ENCODE measurements at places on chromosomes 2 and 18. TPM values are rescaled to one million over a fixed set of nuclear protein-coding genes. Genes with fewer than 3 reads are reported as not detected.

DNA sequence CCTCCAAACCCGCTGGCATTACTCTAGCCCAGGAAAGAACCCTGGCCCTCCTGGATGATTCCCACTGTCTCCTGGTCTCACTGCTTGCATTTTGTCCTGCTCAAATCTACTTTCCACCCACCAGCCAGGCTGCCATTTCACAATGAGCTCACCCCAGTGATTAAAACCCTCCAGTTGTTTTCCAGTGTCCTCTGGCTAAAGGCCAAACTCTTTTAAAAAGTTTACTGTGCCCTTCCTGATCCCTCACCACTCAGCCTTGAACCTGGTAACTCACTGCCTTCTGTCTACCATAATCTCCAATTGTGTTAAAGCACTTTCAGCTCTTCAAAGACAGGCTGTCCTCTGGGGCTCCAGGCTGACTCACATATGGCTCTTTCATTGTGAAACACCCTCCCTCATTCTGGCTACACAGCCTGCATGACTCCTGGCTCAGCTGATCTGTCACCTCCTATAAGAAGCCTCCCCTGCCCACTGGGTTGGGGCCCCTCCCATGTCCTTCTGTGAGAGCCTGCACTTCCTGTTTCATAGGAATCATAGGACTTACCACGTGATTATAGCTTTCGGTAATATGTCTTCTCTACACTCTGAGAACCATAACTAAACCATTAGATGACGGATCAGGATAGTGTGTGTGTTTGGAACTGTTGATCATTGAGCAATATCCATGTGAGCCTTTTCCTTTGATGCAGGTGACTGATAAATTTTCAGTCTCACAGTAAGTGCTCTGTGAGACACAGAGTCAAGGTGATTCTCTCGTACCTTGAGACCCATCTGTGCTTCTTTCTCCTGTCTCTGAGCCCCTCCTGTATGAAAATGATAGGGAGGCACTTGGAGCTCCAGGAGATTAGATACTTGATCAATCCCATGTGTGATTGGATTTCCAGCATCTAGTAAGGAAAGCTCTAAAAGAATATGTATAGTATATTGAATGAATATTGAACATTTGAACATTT is 590.8 kb upstream of the ID2 start:
- H3K27me3 ChIP-seq, result no peaks in the 10 kb centered on the region

DNA sequence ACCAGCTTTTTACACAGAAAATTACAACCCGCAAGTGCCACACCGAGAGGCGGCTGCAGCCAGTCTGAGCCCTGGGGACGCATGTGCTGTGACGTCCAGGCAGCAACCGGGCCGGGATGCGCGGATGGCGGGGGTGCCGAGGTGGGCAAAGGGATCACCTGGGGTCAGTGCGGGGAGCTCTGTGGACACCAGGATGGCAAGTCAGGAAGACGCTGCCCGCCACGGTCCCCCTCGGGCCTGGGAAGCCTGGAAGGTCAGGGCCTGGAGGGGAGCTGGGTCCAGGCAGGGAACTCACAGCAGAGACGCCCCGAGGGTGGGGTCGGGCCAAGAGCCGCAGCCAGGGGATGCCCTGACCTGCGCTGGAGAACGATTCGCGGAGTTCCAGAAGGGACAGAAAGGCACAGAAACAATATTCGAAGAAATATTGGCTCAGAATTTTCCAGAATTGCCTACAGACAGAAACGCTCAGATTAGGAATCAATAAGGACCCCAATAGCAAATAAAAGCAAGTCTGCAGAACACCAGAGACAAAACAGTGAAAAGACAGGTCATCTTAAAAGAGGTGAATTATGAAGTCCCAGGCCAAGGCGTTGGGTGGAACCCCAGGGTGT is 11.7 kb upstream of the KIF1A start:
- H3K36me3 ChIP-seq, result no peaks in the 10 kb centered on the region
- peaks cover 5% of the 10 kb centered on the region for H3K4me1 ChIP-seq
- peaks cover 37% of the 10 kb centered on the region for H3K27me3 ChIP-seq
- peak overlapping the region; percentile 56 for H3K4me3 ChIP-seq

DNA sequence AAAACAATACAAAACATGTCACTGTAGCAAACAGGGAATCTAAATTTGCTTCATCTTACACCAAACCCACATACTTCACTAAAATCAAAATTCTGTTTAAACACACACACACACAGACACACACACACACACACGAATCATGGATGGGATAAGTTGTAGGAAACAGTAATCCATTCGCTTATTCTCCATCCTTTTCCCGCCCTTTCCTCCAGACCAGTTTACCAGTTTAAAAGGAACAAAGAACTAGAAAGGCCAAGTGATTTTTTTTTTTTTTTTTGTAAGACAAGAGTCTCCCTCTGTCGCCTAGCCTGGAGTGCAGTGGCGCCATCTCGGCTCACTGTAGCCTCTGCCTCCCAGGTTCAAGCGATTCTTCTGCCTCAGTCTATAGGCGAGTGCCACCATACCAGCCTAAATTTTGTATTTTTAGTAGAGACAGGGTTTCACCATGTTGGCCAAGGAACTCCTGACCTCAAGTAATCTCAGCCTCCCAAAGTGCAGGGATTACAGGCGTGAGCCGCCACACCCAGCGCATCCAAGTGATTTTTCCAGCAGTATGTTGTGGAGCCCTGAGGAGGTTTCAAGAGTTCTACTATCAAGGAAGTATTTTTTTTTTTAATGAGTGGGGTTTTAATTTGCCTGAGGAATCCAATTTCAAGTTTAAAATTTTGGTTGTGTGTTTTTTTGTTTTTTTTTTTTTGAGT is 5.7 kb downstream of the PSME4 start:
- H3K27me3 ChIP-seq, result no peaks in the 10 kb centered on the region
- H3K4me3 ChIP-seq, result no peak overlapping the region
- H3K27ac ChIP-seq, result no peak overlapping the region
- DNase-seq, result no peak
- H3K36me3 ChIP-seq, result peaks cover 24% of the 10 kb centered on the region

- no peaks in the 10 kb centered on the region for H3K27me3 ChIP-seq
- peaks cover 46% of the 10 kb centered on the region for H3K36me3 ChIP-seq
- peaks cover 52% of the 10 kb centered on the region for H3K4me1 ChIP-seq
- H3K4me3 ChIP-seq, result no peak overlapping the region
- DNase-seq, result no peak
- H3K27ac ChIP-seq, result peak overlapping the region; percentile 31
These were observed 183.8 kb upstream of the STON1 start for GRCh38 chr2:48346124-48346536.

Gene EGR4
- not detected for total RNA-seq

All from activated CD4-positive, alpha-beta T cell treated with anti-CD3 and anti-CD28 coated beads, Interleukin-2, amount 10 ng/mL, durations not matched to agents 7 days and 5 days (primary cell).